ENCODE measurements at places on chromosomes 4 and X. TPM values are rescaled to one million over a fixed set of nuclear protein-coding genes. Genes with fewer than 3 reads are reported as not detected.

TBX22 gene
- not detected for total RNA-seq

OPRPN gene
- not detected for total RNA-seq

GRXCR1 gene
- total RNA-seq: not detected

MTNR1A gene
- 0.07 TPM for total RNA-seq

MAGEA6 gene
- total RNA-seq: not detected

HELQ gene
- total RNA-seq: 9.9 TPM

DDX53 gene
- not detected for total RNA-seq

MEPE gene
- not detected for total RNA-seq

MGST2 gene
- total RNA-seq: 28.0 TPM

RHOXF2 gene
- total RNA-seq: not detected

SPANXA1 gene
- not detected for total RNA-seq

POU4F2 gene
- total RNA-seq: not detected

TBC1D9 gene
- 27.7 TPM for total RNA-seq

GAB1 gene
- 23.0 TPM for total RNA-seq

EDNRA gene
- total RNA-seq: 8.8 TPM

WNK3 gene
- total RNA-seq: 0.68 TPM

TMPRSS11F gene
- total RNA-seq: 8.7 TPM

BRS3 gene
- total RNA-seq: not detected

WAS gene
- under 0.01 TPM for total RNA-seq

FMR1NB gene
- not detected for total RNA-seq

FRAS1 gene
- total RNA-seq: 30.4 TPM

All from nasal cavity respiratory epithelium epithelial cell of viscerocranial mucosa (primary cell).